ENCODE measurements at places on chromosomes 11 and 22.

DNA sequence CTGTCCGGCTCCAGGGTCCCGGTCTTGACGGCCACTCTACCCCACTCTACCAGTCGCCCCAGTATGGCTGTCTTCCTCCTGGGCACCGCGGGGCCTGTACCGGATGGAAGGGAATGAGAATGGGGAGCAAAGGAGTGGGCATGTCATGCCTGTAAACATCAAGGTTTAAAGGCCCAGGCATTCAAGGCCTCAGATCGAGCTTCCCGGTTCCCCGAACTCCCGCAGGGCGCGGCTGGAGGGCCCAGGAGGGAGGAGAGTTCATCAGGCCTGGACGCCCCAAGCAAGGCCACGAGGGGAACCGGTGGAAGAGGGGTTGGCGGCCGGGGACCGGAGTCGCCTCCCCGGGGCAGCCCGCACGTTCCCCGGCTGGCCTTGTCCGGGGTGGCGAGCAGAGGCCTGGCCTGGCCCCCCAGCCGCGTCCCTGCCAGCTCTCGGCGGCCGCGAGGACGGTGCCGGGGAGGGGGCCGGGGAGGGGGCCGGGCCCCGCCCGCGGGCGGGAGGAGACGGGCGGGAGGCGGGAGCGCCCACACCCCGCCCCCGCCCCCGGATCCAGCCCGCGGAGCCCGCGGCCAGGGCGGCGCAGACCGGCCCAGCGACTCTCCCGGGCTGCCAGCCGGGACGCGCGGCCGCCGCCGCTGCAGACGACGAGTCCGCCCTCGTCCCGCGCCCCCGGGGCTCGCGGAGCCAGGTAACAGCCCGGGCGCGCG is at the start of gene CDC42EP1:
Gene CDC42EP1, plus strand, starts transcription at position 580 of the 707 bp plus-strand sequence. CDS start 5,870 bp downstream, outside the sequence.
- DNase-seq = no peak

GRCh38 chr11:65279279-65279678 is 17.5 kb downstream of the POLA2 start:
- no peak for DNase-seq

GRCh38 chr22:49295851-49296560 is 531.7 kb downstream of the BRD1 start:
- no peak for DNase-seq

GRCh38 chr11:69121021-69121420 is 34.7 kb upstream of the SMIM38 start:
- no peak for DNase-seq

DNA sequence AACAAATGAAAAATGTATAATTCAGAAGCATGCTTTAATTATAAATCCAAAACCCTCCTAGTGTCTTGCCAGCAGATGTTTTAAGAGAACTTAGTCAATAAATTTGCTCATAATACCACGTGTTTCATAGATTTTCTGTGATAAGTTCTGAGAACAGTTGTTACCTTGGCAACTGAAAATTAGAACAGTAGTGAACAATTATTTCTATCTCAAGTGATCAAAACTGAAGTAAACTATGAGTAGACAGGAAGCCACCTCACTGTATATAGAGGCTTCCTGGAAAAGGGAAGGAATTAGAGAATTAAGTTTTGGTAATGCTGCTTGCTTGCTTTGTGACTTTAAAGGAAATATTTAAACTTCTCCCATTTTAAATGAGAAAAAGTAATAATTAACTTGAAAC is 266.0 kb upstream of the ANO3 start:
- no peak for DNase-seq

- DNase-seq = peak; percentile 62
Observed at GRCh38 chr11:119323532-119324033, 6.7 kb upstream of the MCAM start.

GRCh38 chr11:60767388-60767811 is 10.7 kb downstream of the MS4A15 start:
- DNase-seq = no peak

DNA sequence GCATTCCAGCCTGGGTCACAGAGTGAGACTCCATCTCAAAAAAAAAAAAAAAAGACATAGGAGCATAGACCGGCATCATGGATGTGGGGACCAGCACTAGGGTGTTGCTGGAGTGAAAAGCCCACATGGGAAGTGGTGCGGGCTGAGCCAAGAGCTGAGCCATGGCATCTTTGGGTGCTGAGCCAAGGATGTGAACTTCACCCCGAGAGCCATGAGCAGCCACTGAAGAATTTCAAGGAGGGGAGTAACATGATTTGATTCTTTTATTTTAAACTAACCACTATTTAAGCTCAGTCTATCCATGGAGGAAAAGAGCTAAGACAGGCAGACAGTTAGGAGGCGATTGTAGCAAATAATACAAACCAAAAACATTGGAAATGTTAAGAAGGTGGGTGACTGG is 57.4 kb downstream of the AHNAK start:
- no peak for DNase-seq

DNA sequence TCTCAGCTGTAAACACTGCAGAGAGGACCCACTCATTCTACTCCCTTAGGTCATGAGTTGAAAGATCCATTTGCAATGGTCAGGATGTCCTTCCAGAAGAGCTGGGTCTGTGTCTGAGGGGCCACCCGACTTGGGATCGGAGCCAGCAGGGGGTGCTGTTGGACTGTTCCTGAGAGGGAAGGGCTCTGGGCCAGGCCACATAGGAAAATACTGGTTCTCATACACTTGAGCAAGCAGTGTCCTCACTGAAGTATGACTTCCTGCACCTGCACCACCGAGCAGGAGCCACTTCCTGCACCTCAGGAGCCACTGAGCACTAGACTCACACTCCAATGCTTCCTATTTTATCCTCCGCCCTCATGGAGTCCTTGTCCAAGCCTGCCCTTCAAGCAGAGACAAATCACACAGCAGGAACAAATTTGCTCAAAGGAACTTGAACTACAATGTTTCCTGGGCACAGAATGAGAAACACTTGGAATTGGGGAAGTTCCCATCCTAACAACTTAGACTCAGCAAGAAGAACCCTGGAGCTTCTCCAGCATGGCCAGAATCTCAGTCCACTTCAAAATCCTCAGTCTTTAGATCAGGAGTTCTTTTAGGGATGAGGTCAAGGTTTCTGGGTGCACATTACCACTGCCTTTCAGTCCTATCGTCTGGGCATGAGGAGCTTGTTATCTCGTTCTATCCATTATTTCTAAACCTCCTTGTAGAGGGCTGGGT is 36.6 kb upstream of the VPREB1 start:
- peak; percentile 58 for DNase-seq

DNA sequence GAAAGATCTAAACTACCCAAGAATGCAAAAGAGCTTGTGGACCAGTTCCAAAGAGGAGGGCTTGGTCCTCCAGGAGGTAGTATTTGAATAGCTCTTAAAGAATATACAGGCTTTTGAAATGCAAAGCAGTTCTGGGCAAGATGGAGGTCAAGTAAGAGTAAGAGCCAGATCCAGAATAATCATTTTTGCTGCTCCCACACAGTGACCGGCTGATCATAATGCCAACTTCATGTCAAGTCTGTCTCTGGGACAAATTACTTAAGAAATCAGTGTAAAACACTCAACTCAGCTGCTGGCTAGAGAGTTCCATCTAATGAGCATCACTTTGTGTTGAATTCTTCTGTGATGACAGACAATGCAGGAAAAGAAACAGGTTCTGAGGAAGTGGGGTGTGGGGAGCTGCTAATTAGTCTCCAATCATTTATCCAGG is 250.9 kb upstream of the NARS2 start:
- no peak for DNase-seq

GRCh38 chr11:103709371-103709770 is 327.1 kb upstream of the DDI1 start:
- DNase-seq = no peak

DNA sequence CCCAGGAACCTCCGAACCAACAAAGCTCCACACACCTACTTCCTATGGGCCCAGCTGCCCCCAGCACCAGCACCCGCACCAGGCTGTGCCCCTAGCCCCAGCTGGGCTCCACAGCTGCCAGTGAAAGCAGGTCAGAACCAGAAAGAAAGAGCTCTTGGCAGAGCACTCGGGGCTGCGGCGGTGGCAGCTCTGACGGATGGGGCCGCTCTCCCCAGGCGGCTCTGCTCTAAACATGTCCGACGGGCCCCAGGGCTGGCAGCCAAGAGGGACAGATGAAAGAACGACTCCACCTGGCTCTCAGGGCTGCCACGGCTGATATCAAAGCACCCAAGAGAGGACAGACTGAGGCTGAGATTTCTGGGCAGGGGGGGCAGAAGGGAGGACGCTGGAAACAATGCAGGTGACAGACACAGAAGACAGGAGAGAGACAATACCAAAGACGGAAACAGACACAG is 25.7 kb downstream of the LRFN4 start:
- no peak for DNase-seq

DNA sequence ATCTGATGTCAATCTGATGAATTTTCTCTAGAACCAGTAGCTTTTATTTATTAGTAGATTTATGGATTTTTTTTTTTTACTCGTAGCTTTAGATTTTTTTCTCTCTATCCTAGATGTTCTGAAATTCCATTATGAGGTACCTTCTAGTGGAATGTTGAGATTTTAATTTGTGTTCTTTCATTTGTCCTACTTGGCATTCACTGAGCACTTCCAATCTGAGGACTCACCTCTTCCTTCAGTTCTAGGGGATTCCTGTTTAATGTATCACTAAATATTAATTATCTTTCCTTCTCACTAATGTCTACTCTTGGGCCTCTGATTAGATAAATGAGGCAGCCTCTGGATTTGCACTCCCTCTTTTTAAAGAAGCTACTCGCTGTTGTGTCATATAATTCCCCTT is 40.2 kb upstream of the WNT7B start:
- no peak for DNase-seq

GRCh38 chr11:115869780-115870431 is 365.7 kb upstream of the CADM1 start:
- DNase-seq = no peak

GRCh38 chr11:70381350-70381749 is 17.0 kb upstream of the CTTN start:
- DNase-seq = no peak

GRCh38 chr11:60915248-60915914 is 1.4 kb downstream of the TMEM109 start:
- peak; percentile 56 for DNase-seq

DNA sequence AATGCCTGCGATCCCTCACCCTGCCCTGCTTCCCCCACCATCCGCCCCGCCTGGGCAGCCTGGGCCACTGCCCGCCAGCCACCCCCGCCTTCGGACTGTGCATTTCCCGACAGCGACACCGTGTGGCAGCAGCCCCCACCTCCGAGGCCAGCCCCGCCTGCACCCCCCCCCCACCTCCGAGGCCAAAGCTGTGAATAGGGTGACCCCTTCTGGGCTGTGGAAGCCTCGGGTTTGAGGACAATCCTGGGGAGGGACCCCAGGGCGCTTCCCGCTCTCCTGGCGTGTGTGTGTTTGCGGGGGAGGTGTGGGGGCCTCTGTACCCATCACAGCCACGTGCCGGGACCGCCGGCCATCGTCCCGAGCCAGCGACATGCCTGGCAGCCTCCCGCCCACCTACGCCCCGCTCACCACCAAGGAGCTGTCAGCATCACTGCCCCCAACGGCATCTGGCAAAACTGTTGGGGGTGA is 33.8 kb upstream of the PPARA start:
- peak; percentile 61 for DNase-seq

DNA sequence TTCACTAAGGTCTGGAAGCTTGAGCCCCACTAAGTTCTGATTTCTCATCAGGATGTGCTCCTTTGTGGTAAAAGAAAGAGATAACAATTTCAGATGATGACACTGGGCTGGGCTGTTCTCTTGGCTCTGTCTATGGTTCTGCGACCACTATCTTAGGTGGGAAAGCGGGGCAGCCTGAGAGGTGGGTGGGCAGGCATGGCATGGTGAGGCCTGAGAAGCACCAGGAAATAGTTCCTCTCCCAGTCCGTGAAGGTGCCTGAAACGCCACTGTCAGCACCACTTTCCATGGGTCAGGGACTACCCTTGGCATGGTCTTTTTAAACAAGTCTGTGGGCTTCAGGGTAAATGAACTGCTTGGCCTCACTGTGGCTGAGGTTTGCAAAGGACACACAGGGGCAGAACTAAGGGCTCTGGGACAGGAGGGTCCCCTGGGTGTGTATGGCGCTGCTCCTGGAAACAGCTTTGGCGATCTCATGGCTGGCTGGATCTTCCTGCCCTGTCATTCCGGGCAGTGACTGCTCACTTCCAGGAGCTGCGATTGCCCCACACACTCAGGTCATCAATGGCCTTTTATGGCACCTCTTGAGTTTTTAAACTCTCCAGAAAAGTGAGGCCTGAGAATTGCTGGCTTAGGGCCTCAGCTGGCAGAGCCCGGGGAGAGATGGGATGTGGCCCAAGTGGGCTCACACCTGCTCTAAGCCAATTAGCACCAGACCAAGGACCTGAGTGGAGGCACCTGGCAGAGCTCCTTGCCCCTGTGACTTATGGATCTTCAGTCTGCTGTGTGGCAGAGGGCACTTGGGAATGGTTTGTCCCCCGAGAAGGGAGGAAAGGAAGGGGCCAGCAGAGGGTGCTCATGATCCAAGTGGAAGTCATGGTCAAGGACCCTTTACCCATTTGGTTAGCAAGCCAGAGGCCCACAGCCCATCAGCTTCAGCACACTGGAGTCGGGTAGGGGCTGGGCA is 55.6 kb upstream of the LYVE1 start:
- no peak for DNase-seq

GRCh38 chr11:65571940-65572339 is 398 bp upstream of the FAM89B start:
- DNase-seq = no peak

DNA sequence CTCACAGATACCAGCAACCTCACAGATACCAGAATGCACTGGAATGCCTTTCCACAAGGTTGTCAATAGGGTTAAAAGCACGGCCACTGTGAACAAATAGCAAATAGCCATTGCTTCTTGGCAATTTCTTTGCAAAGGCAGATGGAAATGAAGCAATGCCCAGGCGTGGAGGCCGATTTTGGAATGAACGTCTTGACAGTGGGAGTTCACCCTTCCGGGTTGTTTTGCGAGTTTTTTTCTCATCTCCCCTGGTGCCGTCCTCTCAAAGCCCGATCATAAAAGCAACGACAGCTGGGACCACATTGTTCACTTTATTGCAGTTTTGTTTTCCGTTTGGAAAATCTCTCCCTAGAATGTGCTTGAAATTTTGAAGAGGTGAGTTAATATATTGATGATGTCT is 38.0 kb upstream of the CD82 start:
- DNase-seq = no peak

GRCh38 chr11:59822989-59823566 is 12.5 kb upstream of the MRPL16 start:
- DNase-seq = no peak

- DNase-seq = no peak
Observed at GRCh38 chr11:121886005-121886734, 229.8 kb downstream of the BLID start.

- no peak for DNase-seq
Observed at GRCh38 chr11:33778675-33779074, 4.4 kb upstream of the FBXO3 start.

GRCh38 chr11:2074266-2074825 is 64.8 kb downstream of the IGF2 start:
- DNase-seq = no peak

DNA sequence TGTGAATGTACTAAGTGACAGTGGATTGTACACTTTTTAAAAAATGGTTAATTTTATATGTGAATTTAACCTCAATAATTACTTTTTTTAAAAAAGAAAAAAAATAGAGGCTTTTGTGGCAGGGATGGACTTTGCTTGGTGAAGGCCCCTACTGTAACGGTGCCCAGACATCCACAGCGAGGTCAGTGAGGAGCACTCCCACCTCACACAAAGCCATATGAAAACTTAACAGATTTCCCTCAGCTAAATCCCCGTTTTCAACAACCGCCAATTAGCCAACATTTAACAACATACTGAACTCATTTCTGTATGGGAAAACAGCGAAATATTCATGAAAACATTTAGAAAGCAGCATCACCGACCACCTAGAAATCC is 642 bp upstream of the C11orf58 start:
- no peak for DNase-seq

Data from activated CD8-positive, alpha-beta memory T cell treated with anti-CD3 and anti-CD28 coated beads for 4 hours (primary cell).